ENCODE measurements at places on chromosomes 6 and 20.

DNA sequence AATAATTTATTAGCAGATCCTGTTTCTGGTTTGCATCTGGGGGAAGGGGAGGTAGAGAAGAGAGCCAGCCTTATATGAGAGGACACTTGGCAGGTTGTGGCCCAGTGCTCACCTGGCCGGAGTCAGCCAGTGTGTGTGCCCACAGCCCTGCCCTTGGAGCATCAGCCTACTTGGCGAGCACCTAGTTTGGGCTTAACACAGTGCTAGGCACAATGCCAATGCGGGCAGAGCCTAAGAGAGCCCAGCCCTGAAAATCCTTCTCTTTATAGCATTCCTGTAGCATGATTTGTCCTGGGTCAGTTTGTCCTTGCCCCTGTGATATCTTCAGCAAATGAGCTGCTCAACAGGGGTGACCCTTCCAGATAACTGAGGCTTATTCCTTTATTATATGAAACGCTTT, 73.0 kb downstream of the SLX4IP start:
- DNase-seq: no peak

DNA sequence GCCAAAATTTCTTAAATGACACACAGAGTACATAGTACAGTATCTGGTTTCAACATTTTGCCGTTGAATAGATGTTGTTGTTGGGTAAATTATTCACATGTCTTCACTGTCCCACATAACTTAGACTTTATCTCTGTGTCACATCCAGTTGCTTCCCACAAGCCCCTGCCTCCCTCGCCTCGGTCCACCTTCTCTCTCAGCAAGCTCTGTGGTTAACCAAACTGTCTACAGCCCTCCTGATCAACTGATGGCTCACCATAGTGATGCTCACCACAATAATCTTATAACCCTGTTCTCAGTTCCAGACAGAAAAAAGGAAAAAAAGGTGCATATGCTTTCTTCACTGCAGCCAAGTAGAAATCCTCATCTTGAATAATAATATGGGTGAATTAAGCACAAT, 23.0 kb downstream of the IL17F start:
- no peak for DNase-seq

DNA sequence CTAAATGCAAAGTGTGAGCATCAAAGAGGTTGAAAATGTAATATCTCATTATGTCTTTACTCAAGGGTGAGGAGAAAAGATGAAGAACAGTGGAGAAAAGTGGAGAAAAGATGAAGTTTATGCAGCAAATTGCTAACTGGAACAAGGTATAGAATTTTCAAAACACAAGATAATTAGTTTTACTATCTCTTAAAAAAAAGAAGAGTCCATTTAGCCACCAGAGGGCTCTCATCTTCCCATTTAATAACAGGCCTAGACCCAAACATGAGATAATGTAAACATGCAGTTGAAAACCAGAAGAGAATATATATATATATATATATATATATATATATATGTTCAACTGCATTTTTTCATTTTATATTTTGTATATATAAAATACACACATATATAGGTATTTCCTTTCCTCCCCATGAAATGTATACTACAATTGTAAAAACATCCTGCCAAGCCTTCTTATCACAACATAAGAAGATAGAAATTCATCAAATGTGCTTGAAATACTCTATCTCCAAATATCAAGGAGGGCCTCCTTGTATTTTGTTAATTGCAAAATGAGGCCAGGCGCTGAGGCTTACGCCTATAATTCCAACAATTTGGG, 78.4 kb downstream of the ADTRP start:
- DNase-seq: no peak

DNA sequence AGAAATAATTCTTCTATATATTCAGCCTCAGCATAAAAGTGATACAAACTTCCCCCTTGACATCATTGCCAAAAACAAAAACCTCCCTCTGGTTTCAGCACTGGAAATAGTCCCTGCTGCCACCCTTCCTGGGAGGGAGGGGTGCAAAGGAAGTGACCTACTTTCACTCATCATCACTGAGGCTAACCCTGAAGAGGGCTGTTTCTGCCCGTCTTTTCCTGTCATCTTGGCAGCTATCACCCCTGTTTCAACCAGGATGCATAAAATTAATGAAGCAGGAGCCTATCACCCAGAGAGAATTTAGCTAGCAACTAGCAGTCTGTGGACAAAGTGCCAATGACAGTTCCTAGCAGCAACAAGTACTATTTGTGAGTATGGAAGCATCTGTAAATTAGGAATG, 397.8 kb downstream of the LAMA2 start:
- peak; percentile 37 for DNase-seq

GRCh38 chr6:118843685-118844390, 50.1 kb upstream of the ASF1A start:
- DNase-seq: no peak

GRCh38 chr6:53593001-53593488, 48.1 kb upstream of the GCLC start:
- DNase-seq: no peak

GRCh38 chr20:59976156-59976782, 18.0 kb downstream of the CDH26 start:
- DNase-seq: no peak

DNA sequence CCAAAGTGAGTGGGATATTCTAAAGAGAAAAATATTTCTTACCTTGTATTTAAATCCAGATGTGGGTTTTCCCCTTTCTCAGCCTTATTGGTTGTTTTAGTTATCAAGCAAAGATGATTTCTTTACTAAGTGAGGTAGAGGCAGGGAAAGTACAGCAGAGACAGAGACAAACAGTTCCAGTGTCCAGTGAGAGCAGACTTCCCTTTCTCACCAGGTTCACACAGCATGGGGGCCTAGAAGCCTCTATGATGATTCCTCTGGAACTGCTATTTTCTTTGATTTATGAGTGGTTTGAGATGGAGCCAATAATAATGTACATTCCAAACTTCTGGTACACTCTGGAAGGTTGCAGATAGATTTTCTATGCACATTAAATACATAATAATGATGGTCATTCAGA, 234.0 kb upstream of the MARCKS start:
- no peak for DNase-seq

DNA sequence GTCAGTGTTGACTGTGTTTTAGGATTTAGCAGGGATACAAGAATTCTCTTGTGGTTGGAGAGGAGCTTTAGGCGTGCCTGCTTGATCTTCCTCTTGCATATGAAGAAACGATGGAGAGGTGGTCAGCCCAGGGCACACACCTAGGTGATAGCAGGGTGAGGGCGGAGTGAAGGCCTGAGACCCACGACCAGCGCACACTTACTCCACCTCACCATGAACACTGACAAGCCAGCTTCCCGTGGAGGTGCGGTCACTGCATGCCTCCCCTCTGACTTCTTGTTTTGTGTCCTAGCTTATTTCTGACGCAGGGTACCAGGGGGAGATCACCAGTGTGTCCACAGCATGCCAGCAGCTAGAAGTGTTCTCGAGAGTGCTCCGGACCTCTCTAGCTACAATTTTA, 8.1 kb downstream of the NELFCD start:
- no peak for DNase-seq

- DNase-seq: peak; percentile 18
Observed at GRCh38 chr6:163956571-163957407, 542.3 kb downstream of the QKI start.

- DNase-seq: no peak
Observed at GRCh38 chr20:17875106-17875980, 93.3 kb downstream of the SNX5 start.

DNA sequence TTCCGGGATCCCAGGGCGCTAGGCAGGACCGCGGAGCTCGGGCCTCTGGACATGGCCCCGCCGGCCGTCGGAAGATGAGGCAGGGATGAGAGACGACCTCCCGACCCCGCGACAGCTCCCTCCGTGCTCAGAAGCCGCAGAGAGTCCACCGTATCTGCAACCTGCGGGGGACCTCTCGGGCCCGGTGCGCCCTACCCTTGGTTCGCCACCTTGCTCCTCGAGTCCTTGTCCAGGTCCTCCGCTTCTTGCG, 301 bp downstream of the PPP1R3D start:
- DNase-seq: no peak

DNA sequence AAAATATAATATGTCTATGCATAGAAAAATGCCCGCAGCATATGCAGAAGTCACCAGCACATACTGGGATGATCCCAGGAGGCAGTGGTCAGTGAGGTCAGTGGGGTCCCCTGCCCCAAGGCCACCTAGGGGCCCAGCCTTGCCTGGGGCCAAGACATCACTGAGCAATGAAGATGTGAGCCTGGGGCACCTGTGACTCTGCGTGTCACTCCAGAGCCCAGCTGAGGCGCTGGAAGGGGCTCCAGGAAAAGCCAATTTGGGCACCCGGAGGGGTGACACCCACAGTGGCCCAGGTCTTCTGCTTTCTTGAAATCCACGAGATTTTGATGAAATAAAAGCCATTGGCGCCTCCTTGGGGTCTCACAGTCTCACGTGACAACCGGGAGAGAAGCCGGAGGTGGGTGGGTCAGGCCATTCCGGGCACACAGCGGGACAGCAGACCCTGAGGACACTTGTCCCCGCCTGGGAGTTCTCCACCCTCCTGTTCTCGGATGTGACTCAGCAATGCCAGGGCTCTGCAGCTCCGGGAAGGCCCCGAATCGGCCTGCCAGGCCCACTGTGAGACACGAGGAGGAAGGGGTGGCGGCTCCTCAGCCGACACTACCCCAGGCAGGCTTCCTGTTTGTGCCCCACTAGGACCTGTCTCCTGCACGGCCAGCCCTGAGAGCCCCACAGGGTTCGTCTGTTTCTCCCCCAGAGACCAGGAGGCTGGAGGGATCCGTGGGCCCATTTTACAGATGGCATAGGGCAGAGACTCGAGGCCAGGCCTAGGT, 24.4 kb upstream of the SLCO4A1 start:
- DNase-seq: no peak

DNA sequence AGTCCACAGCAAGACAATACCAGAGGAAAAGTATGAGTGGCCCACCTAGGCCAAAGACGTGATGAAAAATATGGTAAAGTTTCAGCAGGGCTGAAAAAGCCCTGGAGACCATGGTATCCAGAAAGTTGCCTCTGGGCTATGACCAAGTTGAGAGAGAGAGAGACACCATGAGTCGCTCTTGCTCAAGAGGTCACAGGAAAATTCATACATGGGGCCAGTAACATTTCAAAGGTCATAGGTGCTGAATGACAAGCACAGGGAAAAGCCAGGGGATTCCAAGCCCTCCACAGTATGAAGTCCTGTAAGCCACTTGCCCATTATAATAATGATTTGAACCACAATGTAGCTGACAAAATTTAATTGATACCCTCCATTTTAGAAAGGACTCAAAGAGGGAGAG, 657.7 kb upstream of the CITED2 start:
- no peak for DNase-seq

GRCh38 chr6:16238963-16239797, 793 bp downstream of the GMPR start:
- no peak for DNase-seq

GRCh38 chr6:43328528-43328927, 19.9 kb upstream of the CRIP3 start:
- DNase-seq: no peak

DNA sequence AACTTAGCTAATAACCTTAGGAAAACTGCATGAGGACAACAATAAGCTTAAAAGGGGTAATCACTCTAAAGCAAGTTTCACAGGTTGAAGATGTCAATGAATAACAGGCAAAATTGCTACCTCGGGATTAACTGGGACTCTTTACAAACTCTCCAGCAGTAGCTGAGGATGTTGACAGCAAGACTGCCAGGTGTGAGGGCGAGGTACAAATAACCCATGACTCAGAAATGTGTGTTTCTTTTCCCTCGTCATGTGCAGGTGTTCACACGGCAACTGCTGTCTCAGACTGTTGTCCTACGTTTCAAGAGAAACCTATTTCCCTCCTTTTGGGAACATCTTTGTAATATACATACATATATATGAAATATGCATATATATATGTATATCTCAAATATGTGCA, 15.9 kb downstream of the BCAS1 start:
- no peak for DNase-seq

DNA sequence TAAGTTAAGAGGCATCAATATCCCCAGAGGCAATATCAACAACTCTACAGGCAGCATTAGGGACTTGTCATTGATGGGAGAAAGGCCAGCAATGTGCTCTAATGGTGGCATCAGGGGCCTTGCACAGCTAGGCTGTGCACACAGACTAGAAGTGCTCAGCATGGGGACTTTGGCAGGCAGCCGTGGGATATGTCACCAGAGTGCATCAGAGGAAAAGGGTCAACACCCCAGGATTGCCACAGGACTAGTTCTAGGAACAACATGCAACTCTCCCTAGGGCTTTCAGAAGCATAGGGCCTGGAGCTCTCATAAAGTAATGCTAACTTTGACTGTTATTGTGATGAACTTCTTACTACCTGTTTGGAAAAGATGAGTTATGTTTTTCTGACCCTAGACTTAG, 32.2 kb upstream of the OSTM1 start:
- DNase-seq: no peak

GRCh38 chr20:63979229-63979556, 249 bp downstream of the SAMD10 start:
- no peak for DNase-seq

DNA sequence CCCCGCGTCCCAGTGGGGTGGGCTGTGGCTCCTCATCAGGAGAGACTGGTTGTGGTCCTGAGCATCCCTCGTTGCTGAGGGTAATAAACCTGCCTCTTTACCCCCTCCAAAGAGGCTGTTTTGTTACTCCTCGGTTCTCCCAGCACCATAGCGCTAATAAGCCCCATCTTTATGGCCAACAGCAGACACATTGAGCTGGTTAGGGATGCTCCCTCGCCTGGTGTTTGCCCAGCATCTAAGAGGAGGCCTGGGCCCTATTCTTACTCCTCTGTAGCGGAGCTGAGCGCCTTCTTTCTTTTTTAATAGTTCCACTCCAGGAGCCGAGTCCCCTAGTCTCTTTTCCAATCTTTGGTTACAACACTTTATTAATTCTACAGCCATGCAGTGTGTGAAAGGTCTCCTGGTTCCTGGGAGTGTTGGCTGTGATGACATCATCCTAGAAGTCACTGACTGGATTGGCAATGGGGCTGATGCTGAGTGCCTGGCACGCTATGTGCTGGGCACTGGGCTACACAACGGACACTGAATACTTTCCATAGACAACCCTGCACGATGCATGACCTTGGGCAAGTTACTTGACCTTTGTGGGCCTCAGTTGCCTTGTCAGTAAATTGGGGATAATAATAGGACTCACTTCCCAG, 50.6 kb upstream of the CCDC167 start:
- DNase-seq: no peak

- DNase-seq: no peak
Observed at GRCh38 chr6:73152966-73153757, 72.1 kb downstream of the KHDC1L start.

- DNase-seq: no peak
Observed at GRCh38 chr20:41453010-41453950, 86.7 kb upstream of the EMILIN3 start.

GRCh38 chr6:128532827-128533226, 12.4 kb upstream of the PTPRK start:
- no peak for DNase-seq
